ENCODE measurements at places on chromosomes 12 and 14.

- no peak for DNase-seq
These were observed 36.3 kb upstream of the TSPAN9 start for GRCh38 chr12:3040663-3041544.

DNA sequence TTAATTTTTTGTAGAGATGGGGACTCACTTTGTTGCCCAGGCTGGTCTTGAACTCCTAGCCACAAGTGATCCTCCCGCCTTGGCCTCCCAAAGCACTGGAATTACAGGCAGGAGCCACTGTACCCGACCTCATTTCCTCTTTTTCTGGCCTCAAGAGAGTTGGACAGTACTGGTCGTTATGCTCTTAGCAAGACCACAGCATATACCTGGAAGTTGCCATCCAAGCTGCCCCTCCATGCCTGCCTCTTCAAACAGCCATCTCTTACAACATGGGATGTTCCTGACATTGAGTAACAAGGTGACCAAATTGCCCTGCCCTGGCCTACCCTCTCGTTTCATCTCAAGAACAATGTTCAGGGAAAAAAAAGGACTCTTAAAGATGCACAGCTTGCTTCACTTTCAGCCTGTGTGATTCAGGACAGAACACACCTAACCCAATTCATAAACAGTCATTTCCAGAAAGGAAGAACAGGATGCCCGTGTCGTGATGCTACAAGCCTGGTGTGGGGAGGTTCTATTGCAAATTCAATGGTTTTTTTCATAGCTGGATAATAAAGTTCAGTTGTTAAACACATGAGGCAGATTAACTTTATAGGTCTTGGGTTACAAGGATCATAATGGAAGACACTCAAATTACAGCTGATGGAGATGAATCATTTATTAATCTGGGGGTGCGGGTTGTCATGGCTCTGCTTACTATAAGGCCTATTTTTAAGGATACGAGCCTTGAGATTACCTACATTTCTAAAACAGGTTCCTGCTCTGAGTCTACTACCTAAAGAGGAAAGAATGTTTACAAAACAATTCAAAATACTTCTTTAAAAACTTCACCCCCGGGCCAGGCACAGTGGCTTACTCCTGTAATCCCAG, 11.9 kb downstream of the GLTP start:
- no peak for DNase-seq

GRCh38 chr14:77660754-77661153, 44.3 kb upstream of the SPTLC2 start:
- DNase-seq: no peak

GRCh38 chr14:22802860-22803686, 12.2 kb downstream of the SLC7A7 start:
- DNase-seq: no peak

GRCh38 chr12:122473543-122474323, 27.0 kb downstream of the ZCCHC8 start:
- no peak for DNase-seq

GRCh38 chr14:103074729-103075367, 9.2 kb upstream of the LBHD2 start:
- no peak for DNase-seq

- DNase-seq: no peak
These were observed 24.6 kb downstream of the IQSEC3 start for GRCh38 chr12:91213-91612.

DNA sequence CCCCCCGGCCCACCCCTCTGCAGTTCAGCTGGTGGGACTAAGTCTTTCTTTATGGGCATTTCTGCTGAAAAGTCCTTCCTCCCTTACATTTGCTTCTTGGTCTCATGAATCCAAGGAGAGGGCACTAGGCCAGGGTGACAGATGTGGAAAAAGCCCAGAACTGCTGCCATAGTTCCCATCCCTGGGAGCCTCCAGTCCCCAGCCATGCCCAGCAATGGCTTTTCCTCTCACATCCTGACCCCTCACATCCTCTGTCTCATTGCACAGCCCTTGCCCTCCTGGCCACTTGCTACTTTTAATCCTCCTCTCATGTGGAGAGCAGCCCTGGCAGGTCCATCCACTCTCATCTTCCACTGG, 122.5 kb downstream of the ZFP36L1 start:
- DNase-seq: no peak

DNA sequence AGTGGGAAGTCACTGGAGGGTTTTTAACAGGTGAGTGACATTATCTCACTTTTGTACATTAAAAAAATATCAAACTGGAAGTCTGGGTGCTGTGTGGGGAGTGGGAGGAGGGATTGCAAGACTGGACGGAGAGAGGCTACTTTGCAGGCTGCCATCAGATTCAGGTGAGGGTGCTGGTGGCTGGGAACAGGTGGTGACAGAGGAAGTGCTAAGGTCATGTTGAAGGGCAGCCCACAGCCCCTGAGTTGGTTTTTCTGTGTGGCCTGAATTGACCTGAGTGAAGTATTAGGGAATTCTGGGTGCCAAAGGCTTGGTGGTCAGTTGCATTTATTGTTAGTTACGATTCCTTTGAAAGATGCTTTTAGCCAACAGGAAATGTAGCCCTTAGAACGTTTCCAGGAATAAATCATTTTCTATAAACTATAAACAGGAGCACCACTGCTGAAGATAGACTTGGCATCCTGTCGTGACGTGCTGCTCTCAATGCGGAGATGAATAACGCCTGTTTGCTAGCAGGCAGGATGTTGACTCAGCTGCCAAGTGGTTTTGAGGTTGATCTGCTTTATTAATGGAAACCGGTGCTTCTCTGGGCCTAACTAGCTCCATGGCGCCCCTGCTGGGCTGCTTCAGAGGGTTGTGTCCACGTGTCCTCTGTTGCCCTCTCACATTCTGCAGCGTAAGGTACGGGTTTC, 707.5 kb upstream of the TMEM132C start:
- DNase-seq: peak; percentile 98

DNA sequence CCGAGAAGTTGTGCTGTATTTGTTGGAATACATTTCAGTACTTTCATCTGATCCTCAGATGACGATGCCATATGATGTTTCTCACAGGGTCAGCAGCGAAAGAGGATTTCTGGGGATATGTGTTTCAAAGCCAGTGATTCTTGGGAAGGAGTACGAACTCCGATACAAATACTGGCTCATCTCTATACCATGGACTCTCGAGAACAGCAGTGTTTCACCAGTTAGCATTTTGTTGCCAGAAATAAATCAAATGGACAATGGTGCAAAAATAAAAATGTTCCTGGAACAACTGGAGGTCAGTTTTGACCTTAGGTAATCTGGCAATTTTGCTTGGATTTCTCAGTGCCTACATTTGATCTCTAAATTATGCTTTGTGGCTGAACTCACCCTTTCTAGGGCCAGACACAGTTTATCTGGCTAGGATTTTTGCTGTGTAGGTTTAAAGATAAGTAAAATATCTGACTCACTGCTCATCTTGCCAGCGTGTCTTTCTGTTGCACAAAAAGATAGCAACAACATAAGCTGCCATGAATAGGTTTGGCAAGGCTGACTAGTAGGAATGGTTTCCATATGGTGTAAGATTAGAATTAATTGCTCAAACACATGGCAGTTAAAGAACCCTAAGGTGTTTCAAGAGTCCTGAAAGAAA, 11.0 kb upstream of the MGP start:
- peak; percentile 67 for DNase-seq

- DNase-seq: no peak
These were observed 2.8 kb downstream of the ASB2 start for GRCh38 chr14:93973607-93974006.

DNA sequence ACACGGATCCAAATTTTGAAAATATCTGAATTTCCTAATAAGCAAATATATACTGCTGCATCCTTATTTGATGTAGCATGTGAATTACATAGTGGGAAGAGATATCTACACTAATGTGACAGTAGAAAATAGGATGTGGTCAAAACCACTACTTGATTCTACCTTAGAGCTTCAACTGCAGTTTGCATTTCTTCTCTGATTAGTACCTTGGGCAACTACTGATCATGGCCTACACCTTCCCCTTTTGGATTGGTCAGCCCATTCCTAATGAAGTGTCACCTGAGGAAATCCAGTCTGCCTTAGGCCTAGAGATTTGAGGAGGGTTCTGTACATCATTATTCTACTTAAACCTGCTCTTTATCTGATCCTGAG, 10.7 kb downstream of the LLPH start:
- DNase-seq: no peak

DNA sequence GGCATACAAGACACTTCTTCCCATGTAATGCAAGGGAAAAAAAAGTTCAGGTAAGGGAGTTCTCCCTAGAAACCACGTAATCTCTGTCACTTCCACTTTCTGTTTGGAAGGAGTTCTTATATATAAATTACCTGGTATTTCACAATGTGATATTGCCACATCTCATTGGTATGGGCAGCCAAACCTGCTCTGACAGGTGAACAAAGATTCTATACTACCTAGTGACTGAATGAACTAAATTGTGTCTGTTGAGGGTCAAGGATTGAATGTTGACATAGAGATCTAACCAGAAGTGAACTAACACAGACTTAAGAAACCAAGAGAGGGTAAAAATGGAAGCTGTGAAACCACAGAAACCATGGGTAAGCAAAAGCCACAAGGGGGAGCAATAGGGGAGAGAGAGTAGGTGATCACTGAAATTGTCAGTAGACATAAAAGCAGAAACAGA, 161.3 kb downstream of the RPL10L start:
- DNase-seq: no peak

DNA sequence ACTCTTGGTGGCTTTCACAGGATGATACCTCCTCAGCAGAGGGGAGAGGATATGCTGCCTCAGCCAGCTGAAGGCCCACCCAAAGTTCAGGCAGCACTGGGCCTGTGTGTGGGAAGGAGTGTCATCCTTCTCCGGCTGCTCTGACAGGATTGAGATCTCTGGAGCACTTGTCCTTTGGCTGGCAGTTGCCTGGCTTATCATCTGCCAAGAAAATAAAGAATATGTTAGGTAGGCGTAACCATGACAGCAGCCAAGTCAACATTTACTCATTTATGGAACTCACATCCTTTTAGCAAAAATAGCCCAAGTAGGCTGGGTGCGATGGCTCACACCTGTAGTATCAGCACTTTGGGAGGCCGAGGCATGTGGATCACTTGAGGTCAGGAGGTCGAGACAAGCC, 68.5 kb downstream of the PPFIBP1 start:
- peak; percentile 79 for DNase-seq

GRCh38 chr14:29817767-29818405, 109.8 kb downstream of the PRKD1 start:
- DNase-seq: no peak

DNA sequence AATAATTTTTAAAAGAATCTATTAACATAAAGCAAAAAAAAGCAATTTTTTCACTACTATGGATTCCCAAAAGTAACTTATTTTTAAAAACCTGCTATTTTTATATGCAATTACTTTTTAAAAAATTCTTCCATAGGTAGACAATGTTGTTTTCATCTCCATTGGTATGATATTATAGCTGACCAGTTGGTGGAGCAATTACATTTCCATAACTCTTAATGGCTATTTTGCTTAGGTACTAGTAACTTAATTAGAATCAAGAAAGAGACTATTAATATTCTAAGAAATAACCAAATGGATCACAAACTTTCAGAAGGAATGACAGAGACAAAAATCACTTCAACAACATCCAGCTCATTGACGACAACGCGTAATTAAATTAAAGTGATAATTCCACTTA, 64.7 kb upstream of the PTCSC3 start:
- no peak for DNase-seq

- no peak for DNase-seq
These were observed 1.5 kb downstream of the LGR5 start for GRCh38 chr12:71440763-71441748.

DNA sequence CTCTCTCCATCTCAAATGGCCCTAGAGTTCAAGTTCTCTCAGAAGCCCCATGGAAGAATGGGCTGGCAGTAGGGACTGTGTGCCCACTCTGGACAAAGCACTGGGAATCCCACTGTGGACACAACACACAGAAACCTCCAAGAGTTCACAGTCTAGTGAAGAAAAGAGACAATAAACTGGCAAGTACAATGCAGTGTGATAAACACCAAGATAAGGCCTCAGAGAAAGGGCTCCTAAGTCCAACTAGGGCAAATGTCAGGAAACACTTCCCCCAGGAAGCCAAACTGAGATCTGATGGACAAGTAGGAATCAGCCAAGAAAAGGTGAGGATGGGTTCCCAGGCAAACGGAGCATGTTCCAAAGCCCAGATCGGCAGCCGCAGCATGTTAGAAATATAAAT, 5.4 kb downstream of the VSIG10 start:
- no peak for DNase-seq

GRCh38 chr12:101557094-101557493, 37.7 kb upstream of the MYBPC1 start:
- no peak for DNase-seq

GRCh38 chr12:77239617-77240016, 174.2 kb upstream of the E2F7 start:
- no peak for DNase-seq

DNA sequence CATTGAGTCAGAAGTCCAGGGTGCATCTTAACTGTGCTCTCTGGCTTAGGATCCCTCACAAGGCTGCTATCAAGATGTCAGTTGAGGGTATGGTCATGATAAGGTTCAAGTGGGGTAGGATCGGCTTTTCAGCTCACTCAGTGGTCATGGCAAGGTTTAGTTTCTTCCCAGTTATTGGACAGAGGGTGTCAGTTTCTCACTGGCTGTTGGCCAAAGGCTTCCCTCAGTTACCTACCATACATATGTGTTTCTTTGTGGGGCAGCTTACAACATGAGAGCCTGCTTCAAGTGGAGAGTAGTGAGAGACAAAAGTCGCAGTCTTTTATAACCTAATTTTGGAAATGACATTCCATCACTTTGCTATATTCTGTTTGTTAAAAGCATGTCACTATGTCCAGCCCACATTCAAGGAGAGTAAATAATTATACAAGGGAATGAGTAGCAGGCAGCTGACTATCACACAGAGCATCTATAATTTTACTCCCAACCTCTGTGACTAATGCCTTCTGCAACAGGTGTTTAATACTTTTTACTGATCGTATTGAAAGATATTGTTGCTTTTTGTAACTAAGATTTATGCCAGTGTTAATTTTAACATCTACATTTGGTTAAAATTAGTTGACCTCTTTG, 572.8 kb upstream of the FBXO33 start:
- DNase-seq: no peak

GRCh38 chr12:83893101-83893500, 1019.5 kb downstream of the SLC6A15 start:
- DNase-seq: peak; percentile 7

- DNase-seq: no peak
These were observed 49.9 kb downstream of the CATSPERB start for GRCh38 chr14:91681893-91682563.

GRCh38 chr12:50733706-50734105, 30.2 kb upstream of the ATF1 start:
- DNase-seq: no peak

DNA sequence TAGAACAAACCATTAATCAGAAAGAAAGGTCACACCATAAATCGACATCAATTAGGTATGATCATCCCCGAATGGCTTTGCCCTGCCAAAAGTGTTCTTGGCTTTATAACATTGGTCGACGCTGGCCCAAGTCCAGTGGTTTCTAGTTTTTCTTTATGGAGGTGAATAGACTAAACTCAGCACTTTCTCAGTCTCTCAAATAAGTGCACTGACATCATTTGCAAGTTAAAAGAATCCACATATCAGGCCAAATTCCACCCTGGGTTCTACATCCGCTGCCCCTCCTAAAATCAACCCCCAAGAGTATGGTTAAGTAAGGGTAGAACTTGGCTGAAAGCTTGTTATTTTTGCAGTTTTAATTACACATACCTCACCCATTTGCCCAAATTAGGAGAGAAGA, 314.3 kb downstream of the C12orf75 start:
- DNase-seq: no peak

GRCh38 chr12:77249892-77250291, 184.5 kb upstream of the E2F7 start:
- no peak for DNase-seq
